Activated gamma-delta T cell treated with Interleukin-2 at 50 U/mL for 16 hours (primary cell): ENCODE measurements at places on chromosomes 16 and 17.
A peak's percentile ranks its signal among the peaks of the same experiment; 100 is the strongest.

DNA sequence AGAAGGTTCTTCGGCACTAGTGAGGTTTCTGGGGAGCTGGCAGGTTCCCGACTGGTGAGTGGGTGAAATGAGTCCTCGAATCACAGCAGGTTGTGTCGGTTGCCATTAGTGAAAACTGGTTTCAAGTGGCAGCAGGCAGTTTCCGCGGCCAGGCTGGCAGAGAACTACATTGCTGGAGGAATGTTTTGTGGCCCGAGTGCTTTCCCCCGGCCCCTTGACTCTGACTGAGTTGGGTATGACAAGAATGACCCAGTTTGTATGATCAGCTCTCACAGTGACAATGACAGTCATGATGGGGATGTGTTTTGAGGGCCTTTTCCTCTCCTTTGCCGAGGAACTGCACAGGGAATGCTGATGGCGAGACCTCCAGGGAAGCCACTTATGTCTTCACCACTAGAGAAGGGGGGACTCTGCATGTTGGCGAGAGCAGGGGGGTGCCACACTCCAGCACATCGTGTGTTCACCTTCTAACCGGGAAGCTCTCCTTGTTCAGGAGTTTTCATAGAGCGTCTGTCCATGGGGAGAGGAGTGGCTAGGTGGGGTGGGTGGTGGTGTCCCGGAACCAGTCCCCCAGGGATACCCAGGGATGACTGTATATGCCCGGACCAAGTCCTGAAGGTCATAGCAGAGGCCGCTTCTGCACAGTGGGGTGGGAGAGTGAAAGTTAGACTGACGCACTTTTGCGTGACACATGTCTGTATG, 206.0 kb upstream of the CHMP6 start:
- DNase-seq: no peak

- no peak for DNase-seq
Observed at GRCh38 chr17:46984892-46985291, 5.8 kb upstream of the RPRML start.

DNA sequence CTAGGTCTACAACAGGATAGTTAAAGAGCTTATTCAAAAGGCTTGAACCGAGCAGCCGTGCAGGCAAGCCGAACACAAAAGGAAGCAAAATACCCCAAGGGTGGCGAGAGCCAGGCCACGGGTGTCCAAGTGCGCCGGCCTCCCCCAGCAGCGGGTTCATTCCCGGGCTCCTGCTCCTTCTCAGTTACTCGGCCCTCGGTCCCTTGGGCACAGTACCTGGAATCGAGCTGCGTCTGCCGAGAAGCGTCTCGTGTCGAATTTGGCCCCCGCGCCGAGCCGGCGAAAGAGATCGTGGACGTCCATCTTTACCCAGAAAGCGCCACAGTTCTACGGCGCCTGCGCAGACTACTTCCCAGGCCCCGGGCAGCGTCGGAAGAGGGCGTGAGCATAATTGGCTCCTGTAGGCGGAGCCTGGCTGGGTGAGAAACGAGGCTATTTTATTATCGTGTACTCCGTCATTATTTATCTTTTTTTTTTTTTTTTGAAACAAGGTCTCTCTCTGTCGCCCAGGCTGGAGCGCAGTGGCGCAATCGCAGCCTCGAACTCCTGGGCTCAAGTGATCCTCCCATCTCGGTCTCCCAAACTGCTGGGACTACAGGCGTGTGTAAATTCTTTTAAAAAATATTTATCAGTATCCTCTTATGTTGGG, at the start of gene DDX52:
DDX52 (minus strand) TSS at position 329 of the 649 bp plus-strand sequence; CDS start at position 303, 26 bp downstream.
- DNase-seq: peak; percentile 85

- no peak for DNase-seq
Observed at GRCh38 chr17:38921756-38922411, 3.5 kb upstream of the LASP1NB start.

- peak; percentile 44 for DNase-seq
Observed at GRCh38 chr17:45131616-45132319, 547 bp downstream of the PLCD3 start.

- DNase-seq: no peak
Observed at GRCh38 chr17:65785109-65785508, 223.7 kb upstream of the AXIN2 start.

GRCh38 chr16:6827931-6828330, 504.7 kb upstream of the RBFOX1 start:
- DNase-seq: no peak

- no peak for DNase-seq
Observed at GRCh38 chr17:39643271-39643670, 6.3 kb downstream of the STARD3 start.

DNA sequence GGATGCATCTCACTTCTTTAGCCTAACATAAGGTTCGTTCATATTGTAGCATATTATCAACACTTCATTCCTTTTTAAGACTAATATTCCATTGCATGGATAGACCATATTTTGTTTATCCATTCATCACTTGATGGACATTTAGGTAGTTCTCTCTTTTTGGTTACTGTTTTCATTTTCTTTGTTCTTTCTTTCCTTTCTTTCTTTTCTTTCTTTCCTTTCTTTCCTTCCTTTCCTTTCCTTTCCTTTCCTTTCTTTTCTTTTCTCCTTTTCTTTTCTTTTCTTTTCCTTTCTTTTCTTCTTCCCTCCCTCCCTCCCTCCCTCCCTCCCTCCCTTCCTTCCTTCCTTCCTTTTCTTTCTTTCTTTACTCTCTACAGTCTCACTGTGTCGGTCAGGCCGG, 24.2 kb downstream of the PLCG2 start:
- DNase-seq: no peak

GRCh38 chr16:47626246-47626645, 165.1 kb downstream of the PHKB start:
- no peak for DNase-seq

DNA sequence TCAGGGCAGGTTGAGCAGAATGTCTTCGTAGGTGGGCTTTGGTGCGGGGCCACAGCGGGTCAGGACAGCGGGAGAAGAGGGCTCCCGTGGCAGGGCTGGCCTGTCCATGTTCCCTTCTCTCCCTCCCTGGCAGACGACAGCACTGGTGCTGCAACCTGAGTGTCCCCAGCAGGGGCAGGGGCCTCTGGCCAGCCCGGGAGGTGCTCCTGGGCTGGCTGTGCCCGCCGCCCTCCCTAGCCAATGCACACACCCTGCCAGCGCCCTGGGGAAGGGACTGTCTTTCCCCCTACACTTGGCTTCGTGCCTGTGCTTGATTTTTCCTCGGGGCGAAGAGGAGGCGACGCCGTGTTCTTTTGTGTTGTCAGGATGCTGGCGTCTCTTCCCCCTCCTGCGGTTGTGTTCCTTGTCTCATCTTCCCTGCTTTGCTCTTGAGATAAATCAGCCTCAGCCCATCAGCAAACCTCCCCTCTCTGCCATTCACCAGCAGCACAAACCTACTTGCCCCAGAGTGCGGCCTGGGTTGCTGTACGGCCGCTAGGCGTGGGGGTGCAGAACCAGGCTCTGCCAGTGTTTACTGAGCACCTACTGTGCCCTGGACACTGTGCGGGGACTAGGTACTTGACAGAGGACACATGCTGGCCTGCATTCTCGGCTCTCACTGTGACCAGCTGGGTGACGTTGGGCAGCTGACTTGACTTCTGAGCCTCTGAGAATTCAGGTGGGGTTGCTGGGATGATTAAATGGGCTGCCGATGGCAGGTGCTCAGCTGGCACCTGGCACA, 237.3 kb upstream of the CIBAR2 start:
- no peak for DNase-seq

DNA sequence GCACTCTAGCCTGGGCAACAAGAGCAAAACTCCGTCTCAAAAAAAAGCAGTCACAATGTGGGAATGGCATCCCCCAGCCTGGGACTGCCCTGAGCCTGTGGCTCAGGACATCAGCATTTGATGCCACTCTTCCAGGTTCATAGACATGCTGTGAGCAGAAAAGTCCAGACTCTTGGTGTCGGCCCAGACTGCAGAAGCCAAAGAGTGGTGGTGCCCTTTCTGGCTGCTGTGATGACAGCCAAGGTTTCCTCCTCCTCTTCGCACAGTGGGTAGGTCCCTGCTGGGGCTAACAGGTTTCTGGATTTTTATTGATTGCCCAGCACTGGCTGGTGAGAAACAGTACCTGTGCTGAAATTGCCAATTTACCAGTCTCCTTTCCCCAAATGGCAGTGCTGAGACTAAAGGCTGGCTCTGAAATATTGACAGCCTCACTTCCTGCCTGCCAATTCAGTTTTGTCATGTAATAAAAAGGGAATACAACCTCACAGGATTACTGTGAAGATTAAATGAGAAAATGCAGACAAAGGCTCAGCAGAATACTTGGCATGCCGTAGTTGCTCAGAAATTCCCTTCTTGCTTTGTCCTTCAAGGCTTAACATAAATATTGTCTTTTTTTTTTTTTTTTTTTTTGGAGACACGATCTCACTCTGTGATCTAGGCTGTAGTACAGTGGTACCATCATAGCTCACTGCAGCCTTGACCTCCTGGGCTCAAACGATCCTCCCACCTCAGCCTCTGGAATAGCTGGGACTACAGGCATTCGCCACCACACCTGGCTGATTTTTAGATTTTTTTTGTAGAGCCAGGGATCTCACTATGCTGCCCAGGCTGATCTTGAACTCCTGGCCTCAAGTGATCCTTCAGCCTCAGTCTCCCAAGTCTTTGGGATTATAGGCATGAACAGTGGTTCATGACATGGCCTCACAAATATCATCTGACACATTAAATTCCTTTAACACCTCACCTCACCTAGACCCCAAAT, 15.5 kb upstream of the UBE2G1 start:
- DNase-seq: no peak

GRCh38 chr17:77107506-77108433, 33.0 kb upstream of the SEC14L1 start:
- DNase-seq: peak; percentile 21

GRCh38 chr17:6666077-6666521, 14.5 kb downstream of the C17orf100 start:
- peak; percentile 29 for DNase-seq

GRCh38 chr16:67939507-67940445, 3.1 kb upstream of the PSMB10 start:
- DNase-seq: peak; percentile 37

GRCh38 chr16:68257906-68258800, 6.2 kb upstream of the SLC7A6 start:
- DNase-seq: no peak

GRCh38 chr16:78648517-78648916, 549.1 kb downstream of the WWOX start:
- DNase-seq: no peak

GRCh38 chr16:27066668-27067537, at the start of gene C16orf82:
C16orf82 (plus strand) TSS chr16:27066927.
- no peak for DNase-seq

DNA sequence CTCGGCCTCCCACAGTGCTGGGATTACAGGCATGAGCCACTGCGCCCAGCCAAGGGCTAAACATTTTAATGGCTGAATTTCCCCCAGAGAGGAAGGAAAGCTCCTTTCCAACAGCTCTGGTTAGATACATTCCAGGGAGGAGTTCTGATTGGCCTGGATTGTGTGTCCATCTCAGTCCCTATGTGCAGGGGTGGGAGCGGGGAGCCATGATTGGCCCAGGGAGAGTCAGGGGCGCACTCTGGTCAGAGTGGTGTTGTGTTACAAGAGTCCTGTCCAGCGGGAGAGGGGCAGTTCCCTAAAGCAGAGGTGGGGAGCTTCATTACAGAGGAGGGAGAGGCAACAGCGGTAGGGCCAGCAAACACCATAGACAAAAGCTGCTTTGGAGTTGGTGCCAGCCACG, 75.0 kb downstream of the RAP1GAP2 start:
- DNase-seq: no peak

DNA sequence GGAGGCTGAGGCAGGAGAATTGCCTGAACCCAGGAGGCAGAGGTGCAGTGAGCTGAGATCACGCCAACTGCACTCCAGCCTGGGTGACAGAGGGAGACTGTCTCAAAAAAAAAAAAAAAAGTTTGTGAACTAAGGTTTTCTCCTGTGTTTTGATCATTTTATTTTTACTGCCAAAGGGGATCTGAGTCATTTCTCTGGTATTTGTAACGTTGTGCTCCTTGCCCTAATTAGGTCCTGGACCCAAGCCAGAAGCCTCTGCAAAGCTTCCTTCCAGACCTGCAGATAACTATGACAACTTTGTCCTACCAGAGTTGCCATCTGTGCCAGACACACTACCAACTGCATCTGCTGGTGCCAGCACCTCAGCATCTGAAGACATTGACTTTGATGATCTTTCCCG, 32.1 kb downstream of the IST1 start:
- no peak for DNase-seq

DNA sequence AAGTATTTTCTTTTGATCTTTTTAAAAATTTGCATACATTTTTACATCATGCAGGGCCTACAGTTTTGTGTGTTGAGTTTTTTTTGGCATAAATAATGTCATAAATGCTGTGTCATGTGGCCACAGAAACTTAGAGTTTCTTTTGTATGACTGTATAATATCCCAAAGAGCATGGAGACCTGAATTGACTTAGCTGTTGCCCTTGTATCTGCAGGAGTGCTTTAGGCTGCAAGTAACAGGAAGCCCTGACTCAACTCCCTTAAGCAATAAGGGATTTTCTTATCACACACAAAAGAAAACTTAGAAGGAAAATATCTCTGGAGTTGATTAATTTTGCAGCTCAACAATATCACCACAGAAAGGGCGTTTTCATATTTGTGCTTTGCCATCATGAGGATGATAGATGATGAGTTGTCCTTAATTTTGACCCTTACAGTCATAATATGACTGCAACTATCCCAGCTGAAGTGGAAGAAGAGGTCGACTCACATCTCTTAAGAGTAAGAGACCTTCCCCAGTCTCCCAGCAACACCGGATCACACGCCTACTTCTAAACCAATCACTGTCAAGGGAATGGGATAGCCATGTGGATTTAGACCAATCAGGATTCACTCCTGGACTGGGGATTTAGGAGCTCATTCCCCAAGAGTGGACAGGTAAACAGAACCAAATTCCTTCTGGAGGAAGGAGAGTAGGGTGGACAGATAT, 138.9 kb downstream of the GSG1L start:
- no peak for DNase-seq

DNA sequence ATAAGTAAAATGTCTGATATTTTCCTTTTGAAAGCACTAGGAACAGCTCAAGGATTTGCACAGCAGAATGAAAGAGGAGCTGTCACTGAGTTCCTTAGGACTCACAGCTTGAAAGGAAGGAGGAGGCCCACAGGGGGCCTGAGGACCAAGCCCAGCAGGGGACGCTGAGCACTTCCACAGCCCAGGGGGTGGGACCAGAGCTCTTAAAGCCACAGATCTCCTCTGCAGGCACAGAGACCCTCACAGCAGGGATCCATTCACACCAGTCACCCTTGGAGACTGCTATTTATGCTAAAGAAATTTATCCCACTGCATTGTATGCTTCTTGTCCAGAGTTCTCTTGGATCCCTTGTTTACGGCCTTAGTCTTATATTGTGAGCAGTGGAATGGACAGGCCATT, 253.3 kb downstream of the STX8 start:
- no peak for DNase-seq

GRCh38 chr17:41968676-41969075, 2.1 kb downstream of the CNP start:
- DNase-seq: no peak

GRCh38 chr17:45092911-45093430, 31.9 kb downstream of the NMT1 start:
- no peak for DNase-seq

GRCh38 chr16:30380803-30381208, 1.6 kb downstream of the SEPTIN1 start:
- no peak for DNase-seq

- DNase-seq: no peak
Observed at GRCh38 chr17:78645421-78646295, 68.5 kb upstream of the DNAH17 start.

- no peak for DNase-seq
Observed at GRCh38 chr17:44906763-44907728, 7.8 kb upstream of the EFTUD2 start.
